Activated CD4-positive, alpha-beta T cell treated with anti-CD3 and anti-CD28 coated beads, Interleukin-2, amount 50 U/mL, for 48 hours (primary cell): ENCODE measurements at places on chromosomes 1 and 21.
A peak's percentile ranks its signal among the peaks of the same experiment; 100 is the strongest.

- DNase-seq: no peak
Observed at GRCh38 chr1:117985239-117985638, 55.7 kb downstream of the WDR3 start.

DNA sequence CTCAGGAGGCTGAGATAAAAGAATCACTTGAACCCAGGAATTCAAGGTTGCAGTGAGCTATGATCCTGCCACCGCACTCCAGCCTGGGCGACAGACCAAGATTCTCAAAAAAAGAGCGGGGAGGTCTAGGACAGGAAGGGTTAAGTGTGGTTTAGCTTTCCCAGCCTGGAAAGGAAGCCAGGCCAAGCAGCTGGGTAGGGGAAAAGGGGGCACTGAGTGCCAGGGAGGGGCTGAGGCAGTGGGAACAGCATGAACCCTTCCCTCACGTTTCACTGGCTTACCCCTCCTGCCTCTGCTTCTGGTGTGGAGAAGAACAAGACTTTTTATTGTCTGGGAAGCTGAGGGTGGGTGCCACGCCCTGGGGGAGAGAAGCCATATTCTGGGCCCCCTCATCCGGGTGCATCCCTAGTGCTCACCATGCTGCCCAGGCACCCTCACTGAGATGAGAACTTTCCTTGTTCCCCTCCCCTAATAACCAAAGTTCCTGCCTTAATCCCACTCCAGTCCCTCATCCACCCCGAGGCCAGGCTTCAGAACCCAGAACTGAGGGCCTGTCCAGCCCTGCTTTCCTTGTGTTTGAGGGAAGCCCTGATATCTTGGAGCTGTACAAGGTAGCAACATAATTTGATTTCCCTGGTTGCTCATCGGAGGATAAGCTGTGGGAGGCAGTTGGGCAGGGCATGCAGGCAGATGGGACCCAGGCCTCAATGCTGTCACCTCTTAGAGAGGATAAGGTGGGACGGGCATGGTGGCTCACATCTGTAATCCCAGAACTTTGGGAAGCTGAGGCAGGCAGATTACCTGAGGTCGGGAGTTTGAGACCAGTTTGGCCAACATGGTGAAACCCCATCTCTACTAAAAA, 2.0 kb upstream of the LMNA start:
- no peak for DNase-seq

DNA sequence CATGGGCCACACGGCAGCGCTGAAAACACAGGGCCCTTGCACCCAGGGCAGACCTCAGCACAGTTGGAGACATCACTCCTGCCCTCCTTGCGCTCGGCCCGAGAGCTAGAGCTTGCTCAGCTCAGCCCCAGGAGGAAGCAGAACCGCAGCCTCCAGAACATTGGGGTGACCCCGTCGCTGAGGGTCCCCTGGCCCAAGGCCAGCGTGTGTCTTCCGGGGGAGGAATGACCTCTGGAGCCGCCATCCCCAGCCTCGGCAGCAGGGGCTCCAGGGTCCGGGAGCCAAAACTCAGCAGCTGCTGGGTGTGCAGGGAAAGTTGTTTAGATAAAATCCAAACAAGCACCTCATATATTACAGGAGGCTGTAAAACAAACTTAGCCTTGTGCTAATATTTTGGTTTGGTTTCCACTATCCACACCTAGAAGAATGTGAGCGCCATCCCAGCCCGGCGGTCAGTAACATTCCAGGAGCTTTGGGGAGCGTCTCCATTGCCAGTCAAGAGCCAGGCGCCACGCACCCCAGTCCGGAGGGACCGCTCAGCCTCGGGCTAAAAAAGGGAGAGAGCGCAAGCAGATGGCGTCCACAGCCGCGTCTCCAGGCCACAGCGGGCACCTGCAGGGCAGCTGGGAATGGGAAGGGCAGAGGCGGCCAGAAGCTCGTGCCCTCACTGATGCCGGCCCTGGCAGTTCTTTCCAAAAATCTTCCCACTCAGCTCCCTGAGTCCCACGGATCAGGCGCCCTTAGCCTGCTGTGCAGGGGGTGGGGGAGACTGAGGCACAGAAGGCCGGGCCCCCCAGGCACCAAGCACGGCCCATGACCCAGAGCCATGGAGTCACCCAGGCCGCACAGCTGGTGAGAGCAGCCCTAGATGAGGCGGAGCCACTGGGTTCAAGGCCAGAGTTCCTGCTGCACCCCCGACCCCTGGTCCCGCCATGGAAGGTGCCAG, 52.0 kb downstream of the SLX9 start:
- no peak for DNase-seq

DNA sequence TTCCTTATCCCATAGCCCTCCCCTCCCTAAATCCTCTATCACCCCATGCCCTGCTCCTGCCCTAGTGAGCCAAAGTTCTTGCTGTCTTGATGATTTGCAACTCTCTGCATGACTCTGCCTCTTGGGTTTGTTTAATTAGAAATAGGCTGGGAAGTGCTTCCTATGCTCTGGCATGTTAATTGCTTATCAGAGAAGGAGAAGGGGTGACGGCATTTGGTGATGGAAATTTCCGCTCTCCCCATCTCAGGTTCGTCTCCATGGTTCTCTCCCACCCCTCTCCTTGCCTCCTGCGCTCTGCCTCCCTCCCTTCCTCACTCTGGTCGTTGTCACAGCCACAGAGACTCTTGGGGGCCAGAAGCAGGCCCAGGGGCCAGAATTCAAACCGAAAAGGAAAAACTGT, 68.9 kb downstream of the LRRN2 start:
- DNase-seq: no peak

GRCh38 chr1:54826226-54826816, 25.2 kb upstream of the TTC22 start:
- DNase-seq: no peak

DNA sequence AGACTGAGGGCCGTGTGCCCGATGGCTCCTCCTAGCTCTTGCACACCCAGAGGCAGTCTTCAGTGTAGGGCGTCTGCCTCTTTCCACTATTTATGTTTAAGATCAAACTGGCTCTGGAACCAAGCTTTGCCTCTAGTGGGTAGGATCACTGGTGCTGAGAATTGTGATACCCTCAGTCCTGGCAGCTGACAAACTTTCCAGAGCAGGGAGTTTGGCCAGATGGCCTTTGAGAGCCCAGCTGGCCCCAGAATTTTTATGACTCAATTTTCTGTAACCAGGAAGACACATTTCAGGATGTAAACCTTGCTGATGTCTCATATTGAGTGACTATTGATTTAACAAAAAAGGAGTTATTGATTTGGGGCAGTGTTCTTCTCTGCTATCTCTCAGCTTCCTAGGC, 6.7 kb downstream of the COQ8A start:
- DNase-seq: no peak

GRCh38 chr1:7454052-7454815, 316.9 kb upstream of the VAMP3 start:
- DNase-seq: peak; percentile 20

- DNase-seq: no peak
Observed at GRCh38 chr1:55916907-55917306, 662.5 kb downstream of the PLPP3 start.
